Placental epithelial cell (primary cell): ENCODE measurements at places on chromosomes 12 and 14. TPM values are rescaled to one million over a fixed set of nuclear protein-coding genes. Genes with fewer than 3 reads are reported as not detected.

ADCK1 gene
- total RNA-seq: 5.1 and 8.6 TPM in 2 replicates

GLIPR1L2 gene
- total RNA-seq: 0.11 and 0.79 TPM in 2 replicates

MANSC4 gene
- not detected in 2 replicates for total RNA-seq

TMEM260 gene
- 16.5 and 17.0 TPM in 2 replicates for total RNA-seq

FOXG1 gene
- total RNA-seq: under 0.01 TPM in 1 of 2 replicates, not detected in the other

MSI1 gene
- 0.39 TPM in 1 of 2 replicates, not detected in the other for total RNA-seq

SPX gene
- not detected in 2 replicates for total RNA-seq

EIF2S3B gene
- total RNA-seq: 1.2 and 8.7 TPM in 2 replicates

MYF5 gene
- not detected in 2 replicates for total RNA-seq

IGF1 gene
- total RNA-seq: not detected in 2 replicates

TPPP2 gene
- total RNA-seq: not detected in 2 replicates

ABCD2 gene
- total RNA-seq: not detected in 2 replicates

WASHC4 gene
- 84.0 and 110 TPM in 2 replicates for total RNA-seq

CNTN1 gene
- not detected in 2 replicates for total RNA-seq

OR4E2 gene
- total RNA-seq: not detected in 2 replicates

PROX2 gene
- not detected in 2 replicates for total RNA-seq

CCDC177 gene
- total RNA-seq: not detected in 2 replicates

CLEC2A gene
- 0.22 TPM in 1 of 2 replicates, not detected in the other for total RNA-seq

SLC8B1 gene
- total RNA-seq: 13.4 and 19.6 TPM in 2 replicates

TSPAN9 gene
- 8.6 and 13.0 TPM in 2 replicates for total RNA-seq

PPP1R12A gene
- 66.7 and 80.5 TPM in 2 replicates for total RNA-seq

CDKL1 gene
- total RNA-seq: 1.2 and 1.6 TPM in 2 replicates

KRT85 gene
- total RNA-seq: under 0.01 TPM in 1 of 2 replicates, not detected in the other

NID2 gene
- 292 and 830 TPM in 2 replicates for total RNA-seq

ZDHHC22 gene
- not detected in 2 replicates for total RNA-seq

IRAK3 gene
- 0.22 and 1.2 TPM in 2 replicates for total RNA-seq

PRB2 gene
- not detected in 2 replicates for total RNA-seq

PTPRB gene
- total RNA-seq: under 0.01 and 1.1 TPM in 2 replicates

MMP14 gene
- total RNA-seq: 92.7 and 162 TPM in 2 replicates

UBR7 gene
- total RNA-seq: 18.3 and 26.3 TPM in 2 replicates

MDGA2 gene
- 0.33 TPM in 1 of 2 replicates, not detected in the other for total RNA-seq

NTF3 gene
- total RNA-seq: not detected in 2 replicates

C1R gene
- total RNA-seq: 1.1 and 1.6 TPM in 2 replicates

PTCSC3 gene
- total RNA-seq: not detected in 2 replicates

A2ML1 gene
- total RNA-seq: 179 and 399 TPM in 2 replicates

CIROP gene
- total RNA-seq: not detected in 2 replicates

ZDHHC17 gene
- 81.6 and 109 TPM in 2 replicates for total RNA-seq

NR1H4 gene
- total RNA-seq: not detected in 2 replicates

PLA2G1B gene
- not detected in 2 replicates for total RNA-seq
